ENCODE measurements at places on chromosomes 13 and 19.

GRCh38 chr13:109924376-109924775 is 138.0 kb upstream of the IRS2 start:
- no peak for DNase-seq

- no peak for DNase-seq
Observed at GRCh38 chr19:40357640-40358039, 9.1 kb downstream of the PLD3 start.

- peak; percentile 67 for DNase-seq
Observed at GRCh38 chr13:27522847-27523246, 72.5 kb upstream of the MTIF3 start.

GRCh38 chr19:14181906-14182305 is 24.1 kb downstream of the ADGRL1 start:
- no peak for DNase-seq

GRCh38 chr13:26442541-26442940 is 114.9 kb upstream of the WASF3 start:
- no peak for DNase-seq

Data from inflammatory macrophage treated with lipopolysaccharide for 1 hour (primary cell).